ENCODE measurements at places on chromosomes 2 and 18. TPM values are rescaled to one million over a fixed set of nuclear protein-coding genes. Genes with fewer than 3 reads are reported as not detected.

Gene KCNG2
- total RNA-seq, result 0.19 TPM

- DNase-seq, result no peak
- no peaks in the 10 kb centered on the region for H3K27me3 ChIP-seq
- H3K27ac ChIP-seq, result no peak overlapping the region
- H3K36me3 ChIP-seq, result no peaks in the 10 kb centered on the region
- H3K4me3 ChIP-seq, result no peak overlapping the region
- H3K4me1 ChIP-seq, result peaks cover 4% of the 10 kb centered on the region
Measured at GRCh38 chr2:11579867-11580659, 46.2 kb downstream of the GREB1 start.

- no peaks in the 10 kb centered on the region for H3K36me3 ChIP-seq
- H3K4me1 ChIP-seq, result no peaks in the 10 kb centered on the region
- no peak overlapping the region for H3K27ac ChIP-seq
Measured at GRCh38 chr2:18077704-18078103, 199.2 kb downstream of the KCNS3 start.

- H3K27ac ChIP-seq, result no peak overlapping the region
- no peak for DNase-seq
- H3K4me1 ChIP-seq, result no peaks in the 10 kb centered on the region
- no peaks in the 10 kb centered on the region for H3K27me3 ChIP-seq
- no peak overlapping the region for H3K4me3 ChIP-seq
Measured at GRCh38 chr2:100057901-100058261, 84.5 kb downstream of the AFF3 start.

DNA sequence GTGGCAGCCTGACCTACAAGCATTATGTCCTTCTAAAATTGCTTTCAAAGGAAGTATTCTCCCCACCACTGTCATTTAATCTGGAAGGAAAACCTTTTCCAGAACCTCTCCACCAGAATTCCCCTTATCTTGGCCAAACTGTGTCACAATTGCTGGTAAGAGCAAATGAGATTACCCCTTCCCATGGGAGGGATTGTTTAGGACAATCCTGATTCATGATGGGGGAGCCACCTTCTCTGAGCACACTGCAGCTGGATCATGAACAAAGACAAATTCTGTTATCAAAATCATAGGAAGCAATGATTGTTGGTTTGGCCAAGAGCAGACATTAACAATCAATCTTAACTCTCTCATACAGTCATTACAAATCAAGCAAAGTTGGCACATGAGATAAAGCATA, 18.1 kb upstream of the ATOH8 start:
- no peaks in the 10 kb centered on the region for H3K4me1 ChIP-seq
- DNase-seq, result no peak
- H3K4me3 ChIP-seq, result no peak overlapping the region
- no peaks in the 10 kb centered on the region for H3K27me3 ChIP-seq
- no peak overlapping the region for H3K27ac ChIP-seq

DNA sequence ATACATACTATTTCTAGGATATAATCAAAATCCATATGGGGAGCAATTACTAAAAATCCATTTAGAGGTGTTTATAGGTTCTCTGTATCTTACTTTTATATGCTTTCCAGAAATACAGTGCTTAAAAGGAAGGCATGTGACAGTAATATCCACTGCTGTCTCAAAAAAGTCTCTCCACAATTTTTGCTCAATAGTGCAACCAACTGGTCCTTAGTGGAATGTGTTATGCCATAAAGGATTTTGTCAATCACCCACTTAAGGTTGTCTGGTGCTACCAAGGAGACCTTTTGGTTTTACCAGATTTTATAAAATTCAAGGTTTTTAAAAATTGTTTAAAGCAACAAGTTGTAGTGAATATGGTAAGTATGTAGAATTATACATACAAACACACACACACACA, 328.5 kb upstream of the DSEL start:
- no peaks in the 10 kb centered on the region for H3K4me1 ChIP-seq
- H3K4me3 ChIP-seq, result no peak overlapping the region
- no peaks in the 10 kb centered on the region for H3K27me3 ChIP-seq
- DNase-seq, result no peak
- no peak overlapping the region for H3K27ac ChIP-seq

Data from H1 (cell line).